ENCODE measurements at places on chromosomes 16 and 17. TPM values are rescaled to one million over a fixed set of nuclear protein-coding genes. Genes with fewer than 3 reads are reported as not detected.

DNA sequence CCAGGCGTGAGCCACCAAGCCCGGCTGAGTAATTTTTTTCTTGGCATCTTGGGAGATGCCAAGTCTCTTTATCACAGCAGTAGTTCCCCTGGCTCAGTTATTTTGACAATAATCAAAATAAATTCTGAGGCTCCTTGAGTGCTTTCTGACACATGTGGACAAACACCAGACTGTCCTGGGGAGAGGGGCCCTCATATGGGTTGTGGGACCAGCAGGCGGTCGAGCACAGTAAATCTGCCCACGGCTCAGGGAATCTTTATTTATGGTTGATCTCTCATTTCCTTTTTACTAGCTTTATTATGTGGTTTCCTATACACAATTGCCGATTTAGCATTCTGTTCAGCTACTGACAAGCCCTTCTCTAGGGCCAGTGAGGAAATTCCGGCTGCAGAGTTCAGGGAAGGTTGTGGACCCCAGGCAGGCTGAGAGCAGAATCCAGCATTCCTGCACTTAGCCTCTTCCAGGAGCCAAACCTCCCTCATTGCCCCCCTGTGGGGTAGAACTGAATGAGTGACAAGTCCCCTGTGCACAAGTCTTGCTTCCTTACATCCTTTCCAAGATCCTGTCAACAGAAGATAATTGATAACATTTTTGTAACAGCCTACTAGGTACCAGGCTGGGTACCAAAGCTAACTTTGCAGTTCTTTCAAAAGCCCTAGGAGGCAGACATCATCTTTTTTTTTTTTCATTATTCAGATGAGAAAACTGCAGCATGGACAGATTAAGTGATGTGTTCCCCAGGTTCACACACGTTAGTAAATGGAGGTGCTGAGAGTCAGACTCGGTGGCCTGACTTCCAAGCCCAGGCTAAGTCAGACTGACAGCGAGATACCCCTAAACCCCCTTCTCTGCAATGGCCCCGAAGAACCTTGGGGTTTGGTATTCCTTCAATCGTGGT lies 40.2 kb downstream of the HS3ST3B1 start:
- DNase-seq, result no peak

DNA sequence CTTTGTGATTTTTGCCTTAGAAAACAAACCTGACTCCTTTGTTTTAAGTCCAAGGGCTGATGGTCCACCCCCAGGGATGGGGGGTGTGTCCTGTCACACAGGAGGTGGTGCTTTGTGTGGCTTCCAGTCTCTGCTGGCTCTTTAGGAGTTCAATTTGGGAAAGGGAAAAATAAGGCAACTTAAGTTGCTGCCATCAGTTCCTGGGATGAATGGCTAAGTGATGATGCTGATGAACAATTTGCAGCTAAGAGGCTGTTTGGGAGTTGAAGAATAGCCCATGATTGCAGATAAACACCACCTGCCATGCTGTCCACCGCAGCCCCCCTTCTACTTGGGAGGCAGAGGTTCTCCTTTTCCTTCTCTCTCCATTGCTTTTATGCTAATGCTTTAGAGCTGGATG lies 40.2 kb downstream of the ARL4D start:
- no peak for DNase-seq

DNA sequence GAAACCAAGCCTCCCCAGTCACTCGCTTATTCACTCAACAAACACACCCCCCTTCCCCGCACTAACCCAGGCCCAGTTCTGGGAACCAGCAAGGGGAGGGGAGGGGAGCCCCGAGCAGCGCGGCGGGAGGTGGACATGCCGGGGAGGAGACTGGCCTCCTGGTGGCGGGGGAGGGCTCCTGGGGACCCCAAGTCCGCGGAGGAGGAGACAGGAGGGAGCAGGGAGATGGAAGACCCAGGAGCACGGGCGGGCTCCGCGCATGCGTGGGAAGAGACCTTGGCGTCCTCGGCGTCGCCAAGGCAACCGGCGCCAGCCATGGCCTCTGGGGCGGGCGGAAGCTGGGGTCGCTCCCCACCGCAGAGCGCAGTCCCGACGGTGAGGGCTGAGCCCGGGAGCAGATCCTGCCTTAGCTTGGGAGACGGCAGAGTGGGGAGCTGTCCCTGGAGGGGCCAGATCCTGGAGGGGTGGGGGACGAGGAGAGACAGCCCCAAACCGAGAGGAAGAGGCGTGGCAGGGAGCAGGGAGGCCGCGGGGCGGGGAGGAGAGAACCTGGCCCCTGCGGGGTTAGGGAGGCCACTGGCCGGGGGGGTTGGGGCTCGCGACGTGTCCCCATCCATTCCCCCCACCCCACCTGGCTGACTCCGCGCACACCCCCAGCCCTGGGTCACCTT lies at the start of gene PRR29:
Gene PRR29 (plus strand): TSS at position 302 of the 671 bp plus-strand sequence. CDS start 14 bp downstream, at position 316.
- DNase-seq, result peak; percentile 79

GRCh38 chr17:40463122-40463550 lies 19.9 kb downstream of the IGFBP4 start:
- DNase-seq, result no peak

DNA sequence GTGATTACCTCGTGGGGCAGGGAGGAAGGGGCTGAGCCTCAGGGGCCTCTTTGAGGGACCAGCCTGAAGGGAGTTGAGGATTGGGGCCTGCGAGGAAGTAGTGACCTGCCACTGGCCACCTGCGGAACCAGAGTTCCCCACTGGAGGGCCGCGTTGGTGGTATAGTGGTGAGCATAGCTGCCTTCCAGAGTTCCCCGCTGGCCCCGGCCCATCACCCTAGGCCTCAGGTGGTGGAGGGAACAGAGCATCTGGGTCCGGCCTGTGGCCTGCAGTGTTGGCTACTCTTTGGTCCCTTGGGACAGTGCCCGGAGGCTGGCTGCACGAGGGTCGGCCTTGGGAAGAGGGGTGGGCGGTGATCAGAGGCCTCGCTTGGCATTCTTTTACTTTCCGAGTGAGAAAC lies 20.5 kb downstream of the MGAT5B start:
- no peak for DNase-seq

DNA sequence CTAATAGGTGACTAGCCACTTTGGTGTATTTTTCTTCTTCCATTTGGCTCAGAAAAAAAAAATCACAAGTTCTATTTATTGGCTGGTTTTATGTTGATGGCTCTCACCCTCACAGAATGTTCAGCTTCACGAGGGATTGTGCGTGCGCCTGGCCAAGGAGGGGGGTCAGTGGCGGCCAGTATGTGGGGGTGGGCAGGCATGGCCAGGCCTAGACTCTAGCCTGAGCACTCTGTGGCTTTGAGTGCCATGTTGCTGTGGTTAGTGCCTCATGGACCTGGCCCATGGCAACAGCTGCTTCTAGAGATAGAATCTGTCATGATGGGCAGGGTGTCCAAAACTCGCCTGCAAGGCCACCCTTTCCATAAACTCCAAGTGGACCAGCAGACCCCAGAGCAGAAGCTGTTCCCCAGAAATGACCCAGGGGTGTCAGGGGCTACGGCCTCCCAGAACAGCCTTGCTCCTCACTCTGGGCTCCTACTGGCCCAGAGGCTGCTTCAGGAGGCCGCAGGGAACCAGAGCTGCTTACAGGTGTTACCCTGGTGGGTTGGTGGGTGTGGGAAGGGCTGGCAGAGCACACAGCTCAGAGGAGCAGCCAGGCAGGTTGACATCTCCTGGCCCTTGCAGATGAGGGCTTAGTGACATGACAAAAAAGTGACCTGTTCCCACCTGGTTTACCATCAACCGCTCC lies 124.9 kb downstream of the SOCS1 start:
- DNase-seq, result no peak

The TMEM204 gene
- total RNA-seq, result 35.6 TPM

The DPEP3 gene
- total RNA-seq, result not detected

DNA sequence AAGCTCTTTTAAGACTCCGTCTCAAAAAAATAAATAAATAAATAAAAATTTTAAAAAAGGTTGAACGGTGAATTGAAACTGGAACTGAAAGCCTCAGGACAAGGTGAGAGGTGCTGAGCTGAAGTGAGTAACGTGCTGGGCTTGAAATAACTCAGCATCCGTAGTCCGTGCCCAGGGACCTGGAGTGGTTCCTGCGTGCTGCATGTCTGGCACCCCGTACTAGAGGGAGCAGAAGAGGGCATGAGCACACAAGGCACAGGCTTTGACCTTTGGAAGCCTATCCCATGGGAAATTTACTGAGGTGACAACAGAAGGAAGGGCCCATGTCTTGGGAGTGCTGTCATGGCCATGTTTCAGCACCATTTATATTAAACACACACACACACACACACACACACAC lies 4.5 kb upstream of the MEIOB start:
- no peak for DNase-seq

- DNase-seq, result no peak
These were observed 72.7 kb upstream of the MYOCD start for GRCh38 chr17:12592941-12593340.

DNA sequence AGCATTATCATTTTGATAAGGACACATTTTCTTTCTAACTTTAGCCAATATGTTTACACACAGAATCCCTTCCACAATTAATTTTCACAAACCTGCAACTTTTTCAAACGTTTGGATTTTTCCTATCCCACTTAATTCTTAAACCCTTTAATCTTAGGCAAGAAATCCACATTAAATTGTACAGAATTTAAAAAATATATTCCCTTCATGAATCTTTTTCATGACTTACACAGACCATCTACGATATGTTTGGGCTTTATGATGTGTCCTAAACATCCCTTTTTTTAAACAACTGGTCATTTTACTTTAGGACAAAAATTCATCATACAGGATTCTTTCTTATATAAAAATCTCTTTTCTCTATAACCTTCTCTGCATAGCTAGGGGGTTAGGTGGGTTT lies 241.5 kb upstream of the CNTNAP4 start:
- DNase-seq, result no peak

DNA sequence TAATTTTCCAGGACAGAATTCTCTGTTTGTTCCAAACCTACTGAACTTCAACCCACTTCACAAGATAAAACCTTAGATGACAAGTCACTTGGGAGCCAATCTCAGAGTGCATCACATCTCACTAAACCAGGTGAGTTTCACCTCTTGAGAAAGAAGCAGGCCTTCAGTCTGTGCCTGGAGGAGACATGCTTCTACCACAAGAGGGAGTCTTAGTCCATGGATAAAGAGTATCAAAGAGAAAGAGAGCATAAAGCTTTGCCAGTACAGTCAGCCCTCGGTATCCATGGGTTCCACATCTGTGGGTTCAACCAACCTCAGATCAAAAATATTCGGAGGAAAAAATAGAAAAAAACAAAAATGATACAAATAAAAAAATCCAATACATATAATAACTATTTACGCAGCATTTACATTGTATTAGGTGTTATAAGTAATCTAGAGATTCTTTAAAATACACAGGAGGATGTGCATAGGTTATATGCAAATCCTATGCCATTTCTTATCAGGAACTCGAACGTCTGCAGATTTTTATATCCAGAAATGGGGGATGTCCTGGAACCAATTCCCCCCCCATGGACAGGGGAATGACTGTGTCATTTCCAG lies 37.7 kb downstream of the DUSP14 start:
- DNase-seq, result peak; percentile 53

The ALOX12 gene
- total RNA-seq, result not detected

The PLA2G10 gene
- not detected for total RNA-seq

The RAB11FIP4 gene
- total RNA-seq, result 38.0 TPM

- no peak for DNase-seq
These were observed 356.9 kb downstream of the CA10 start for GRCh38 chr17:51801626-51802025.

DNA sequence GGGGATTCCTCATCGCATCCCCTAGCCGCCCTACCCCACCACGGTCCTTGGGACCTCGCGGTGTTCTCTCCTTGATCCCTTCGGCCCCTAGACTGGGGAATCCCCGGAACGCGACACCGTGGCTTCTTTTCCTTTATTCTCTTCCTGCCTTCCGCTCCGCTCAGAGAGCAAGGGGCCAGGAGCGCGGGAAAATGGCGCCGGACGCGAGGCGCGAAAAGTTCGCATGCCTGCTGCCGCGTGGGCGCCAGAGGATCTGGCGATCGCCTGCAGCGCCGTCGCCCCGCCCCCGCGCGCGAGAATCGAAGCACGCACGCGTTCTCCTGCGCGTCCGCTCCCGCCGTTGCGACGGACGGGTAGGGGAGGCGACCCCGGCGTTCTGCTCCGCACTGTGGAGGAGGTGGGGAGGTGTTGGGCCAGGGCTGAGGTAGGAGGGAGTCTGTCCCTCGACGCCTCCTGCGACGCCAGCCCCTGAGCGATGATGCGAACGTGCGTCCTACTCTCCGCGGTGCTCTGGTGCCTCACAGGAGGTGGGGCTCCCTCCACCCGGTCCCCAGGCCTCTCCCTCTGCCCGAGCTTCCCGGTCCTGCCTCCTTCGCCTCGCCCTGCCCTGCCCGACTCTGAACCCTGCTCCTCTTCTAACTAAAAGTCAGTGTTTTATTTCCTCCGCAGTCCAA lies at the start of gene ZPBP2:
Gene ZPBP2 (plus strand): TSS at position 323 of the 674 bp plus-strand sequence. CDS start 153 bp downstream, at position 476.
- no peak for DNase-seq

DNA sequence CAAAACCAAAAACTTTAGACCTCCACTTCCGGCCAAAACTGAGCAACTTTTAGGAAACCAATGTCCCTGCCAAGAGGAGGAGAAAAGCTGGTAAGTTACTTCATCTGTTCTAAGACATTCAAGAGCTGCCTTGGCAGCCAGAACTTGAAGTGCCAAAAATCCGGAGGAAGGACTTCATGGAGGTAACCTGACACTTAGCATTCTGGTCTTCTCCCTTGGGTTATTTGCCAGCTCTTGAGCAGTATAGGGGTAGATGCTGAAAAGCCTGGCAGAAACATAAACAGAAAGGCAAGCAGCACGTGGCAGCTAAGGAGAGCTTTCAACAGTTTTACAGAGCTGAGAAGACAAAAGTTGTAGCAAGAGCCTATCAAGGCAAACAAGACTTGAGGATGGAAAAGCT lies 53.2 kb downstream of the CDYL2 start:
- no peak for DNase-seq

The ALDOA gene
- total RNA-seq, result 1,843 TPM

The SDR42E2 gene
- 0.16 TPM for total RNA-seq

The HOXB5 gene
- total RNA-seq, result not detected

The KRT20 gene
- not detected for total RNA-seq

GRCh38 chr16:1182316-1182671 lies 29.4 kb downstream of the CACNA1H start:
- DNase-seq, result no peak

DNA sequence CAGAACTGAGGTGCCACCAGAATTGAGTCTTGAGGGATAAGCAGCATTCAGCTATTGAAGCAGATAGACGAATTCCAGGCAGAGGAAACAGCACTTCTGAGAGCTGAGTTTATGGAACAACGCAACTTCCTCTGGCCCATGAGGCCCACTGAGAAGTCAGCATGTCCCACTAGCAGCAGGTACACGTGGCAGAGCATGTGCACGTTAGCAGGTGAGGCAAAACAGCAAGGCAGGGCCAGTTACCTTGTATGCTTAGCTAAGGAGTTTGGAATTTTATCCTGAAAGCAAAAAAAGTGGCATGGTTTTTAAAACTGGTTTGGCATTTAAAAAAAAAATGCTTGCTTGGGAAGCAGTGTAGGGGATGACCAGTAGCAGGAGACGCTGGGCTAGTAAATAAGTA lies 305.6 kb downstream of the CPPED1 start:
- DNase-seq, result no peak

All from activated CD8-positive, alpha-beta T cell treated with anti-CD3 and anti-CD28 coated beads, Interleukin-2, amount 10 ng/mL, durations not matched to agents 7 days and 5 days (primary cell).